ENCODE measurements at places on chromosomes 1 and 21.
A peak's percentile ranks its signal among the peaks of the same experiment; 100 is the strongest.

DNA sequence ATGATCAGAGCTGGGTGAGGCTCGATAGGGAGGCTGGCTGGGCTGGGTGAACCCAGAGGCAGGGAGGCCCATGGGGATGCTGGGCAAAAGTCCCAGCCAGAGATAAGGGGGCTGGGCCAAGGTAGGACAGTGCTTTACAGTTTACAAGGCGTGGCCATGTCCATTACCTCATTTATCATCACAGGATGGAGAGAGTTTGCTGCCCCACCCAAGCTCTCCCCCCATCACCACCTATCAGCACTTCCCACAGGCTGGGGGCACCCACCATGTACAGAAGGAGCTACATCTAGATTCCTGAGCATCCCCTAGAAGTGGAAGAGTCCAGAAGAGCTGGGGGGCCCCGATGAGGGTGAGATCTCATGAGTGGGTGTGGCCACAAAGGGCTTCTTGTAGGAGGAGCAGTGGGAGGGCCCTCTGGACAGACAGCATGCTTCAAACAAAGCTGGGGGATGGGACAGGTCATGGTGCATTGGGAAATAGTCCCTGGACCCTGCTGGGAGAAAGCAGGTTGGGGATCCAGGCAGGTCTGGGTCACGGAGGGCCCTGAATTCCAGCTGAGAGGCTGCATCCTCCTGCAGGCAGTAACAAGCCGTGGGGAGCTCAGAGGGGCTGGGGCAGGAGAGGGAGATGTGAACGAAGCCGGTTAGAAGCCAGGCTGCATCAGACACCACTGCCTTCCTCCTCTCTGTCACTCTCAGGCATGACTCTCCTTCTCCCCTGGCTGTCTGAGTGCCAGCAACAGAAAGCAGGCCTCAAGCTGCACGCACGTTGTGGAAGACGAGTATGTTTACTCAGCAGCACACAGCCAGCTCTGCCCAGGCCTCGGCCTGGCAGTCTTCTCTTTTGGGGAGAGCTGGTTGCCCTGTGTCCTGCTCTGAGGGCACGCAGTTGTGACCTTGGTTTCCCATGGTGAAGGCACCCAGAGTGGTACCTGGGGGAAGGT, 202.3 kb downstream of the HIVEP3 start:
- no peak for DNase-seq

GRCh38 chr1:32780628-32781234, 36.4 kb downstream of the YARS1 start:
- no peak for DNase-seq

GRCh38 chr21:21177353-21177986, 179.3 kb downstream of the NCAM2 start:
- DNase-seq = no peak

DNA sequence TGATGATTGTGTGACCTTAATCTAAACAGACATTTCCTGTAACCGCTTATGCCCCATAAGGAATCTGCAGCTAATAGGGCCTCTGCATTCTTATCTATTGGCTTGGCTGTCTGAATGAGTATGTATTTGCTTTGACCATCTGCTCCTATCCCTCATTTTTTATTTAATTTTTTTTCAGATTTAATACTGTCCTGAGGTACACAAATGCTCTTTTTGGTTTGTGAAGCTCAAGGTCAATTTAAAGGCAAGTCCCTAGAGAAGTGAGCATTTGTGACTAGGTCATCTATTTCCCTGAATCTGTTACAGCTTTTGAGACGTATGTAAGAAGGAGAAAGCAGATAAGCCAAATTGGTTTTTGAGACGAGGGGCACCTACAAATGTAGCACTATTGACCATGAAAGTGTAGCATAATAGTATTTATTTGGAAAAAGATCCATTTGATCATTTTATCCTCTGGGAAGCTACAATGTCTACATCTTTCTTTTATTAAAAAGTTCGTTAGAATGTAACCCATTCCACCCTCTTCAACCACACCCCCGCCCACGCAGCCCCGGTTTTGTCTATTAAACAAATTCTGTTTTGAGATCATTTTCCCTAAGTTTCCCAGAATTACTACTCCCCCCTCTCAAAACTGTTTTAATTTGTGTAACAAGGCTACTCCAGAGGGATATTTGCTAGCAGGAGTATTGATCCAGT, 69.2 kb upstream of the HSPA13 start:
- no peak for DNase-seq

DNA sequence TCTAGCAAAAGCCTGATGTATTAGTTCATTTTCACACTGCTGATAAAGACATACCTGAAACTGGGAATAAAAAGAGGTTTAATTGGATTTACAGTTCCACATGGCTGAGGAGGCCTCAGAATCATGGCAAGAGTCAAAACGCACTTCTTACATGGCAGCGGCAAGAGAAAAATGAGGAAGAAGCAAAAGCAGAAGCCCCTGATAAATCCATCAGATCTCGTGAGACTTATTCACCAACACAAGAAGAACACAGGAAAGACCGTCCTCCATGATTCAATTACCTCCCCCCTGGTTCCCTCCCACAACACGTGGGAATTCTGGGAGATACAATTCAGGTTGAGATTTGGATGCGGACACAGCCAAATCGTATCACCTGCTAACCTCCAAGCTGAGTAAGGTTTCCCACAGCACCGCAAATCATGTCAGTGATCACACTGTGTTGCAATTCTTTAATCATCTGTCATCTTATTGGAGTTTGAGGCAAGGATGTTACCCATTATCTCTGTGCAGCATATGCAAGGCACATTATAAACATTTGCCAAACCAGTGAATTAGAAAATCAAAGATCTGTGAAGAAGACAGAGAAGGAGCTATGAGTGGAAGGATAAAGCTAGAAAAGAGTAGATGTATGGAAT, 128.5 kb downstream of the ZNF281 start:
- DNase-seq = peak; percentile 51

Data from AG10803 (cell line).